ENCODE measurements at places on chromosomes 13 and 19.

DNA sequence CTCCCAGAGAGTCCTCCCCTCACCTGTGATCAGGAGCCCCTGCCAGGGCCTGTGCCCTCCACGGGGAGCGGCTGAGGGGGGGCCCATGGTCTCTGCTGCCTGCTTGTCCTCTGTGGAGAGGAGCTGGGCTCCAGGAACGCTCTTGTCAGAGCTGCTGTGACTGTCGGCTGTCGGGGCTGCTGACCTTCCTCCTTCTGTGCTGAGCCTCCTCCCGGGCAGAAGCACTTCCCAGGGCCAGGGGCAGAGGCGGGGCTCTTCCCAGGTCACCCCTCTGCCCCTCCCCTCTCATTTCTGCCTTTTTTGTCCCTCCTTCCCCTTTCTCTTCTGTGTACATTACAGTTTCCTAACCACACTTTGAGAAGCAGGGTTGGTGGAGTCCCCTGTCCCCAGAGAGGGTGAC is at the start of gene CEACAM4:
TSS of gene CEACAM4 (minus strand) at position 198 of the 400 bp plus-strand sequence. CDS start at position 87, 111 bp downstream.
- DNase-seq: no peak

DNA sequence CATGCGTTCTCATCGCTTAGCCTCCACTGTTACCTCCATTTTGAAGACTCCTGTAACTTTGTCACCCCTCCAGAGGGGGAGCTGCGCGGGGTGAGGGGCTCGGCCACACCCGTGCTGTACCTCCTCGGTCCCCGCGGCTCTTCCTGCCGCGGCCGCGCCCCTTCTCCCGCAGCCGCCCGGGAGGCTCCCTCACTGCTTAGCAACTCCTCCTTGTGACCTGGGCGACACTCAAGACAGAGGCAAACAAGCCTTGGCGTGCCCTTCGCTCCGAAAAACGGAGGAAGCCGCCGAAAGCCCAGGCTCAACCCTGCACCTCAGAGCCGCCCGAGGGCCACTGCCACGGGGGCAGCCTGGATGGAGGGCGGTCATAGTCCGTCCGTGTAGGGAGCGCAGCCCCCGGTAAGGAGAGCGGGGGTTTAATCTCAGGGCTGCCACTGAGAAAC is 494.3 kb downstream of the FOXO1 start:
- peak; percentile 58 for DNase-seq

- no peak for DNase-seq
Observed at GRCh38 chr19:5452594-5453565, 2.3 kb upstream of the ZNRF4 start.

DNA sequence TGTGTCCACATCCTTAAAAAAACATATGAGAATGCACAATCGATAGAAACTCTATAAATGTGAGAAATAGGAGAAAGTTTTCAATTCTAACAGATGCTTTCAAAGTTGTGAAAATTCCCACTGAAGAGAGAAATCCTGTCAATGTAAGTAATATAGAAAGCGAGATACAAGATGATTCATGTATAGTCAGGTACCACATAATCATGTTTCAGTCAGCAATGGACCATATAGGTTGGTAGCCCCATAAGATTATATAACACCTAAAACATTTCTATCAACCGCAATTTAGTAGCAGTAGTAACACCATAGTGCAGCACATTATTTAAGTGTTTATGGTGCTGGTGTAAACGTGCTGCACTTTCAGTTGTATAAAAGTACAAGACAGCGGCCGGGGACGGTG is 18.5 kb downstream of the ZNF791 start:
- DNase-seq: no peak

DNA sequence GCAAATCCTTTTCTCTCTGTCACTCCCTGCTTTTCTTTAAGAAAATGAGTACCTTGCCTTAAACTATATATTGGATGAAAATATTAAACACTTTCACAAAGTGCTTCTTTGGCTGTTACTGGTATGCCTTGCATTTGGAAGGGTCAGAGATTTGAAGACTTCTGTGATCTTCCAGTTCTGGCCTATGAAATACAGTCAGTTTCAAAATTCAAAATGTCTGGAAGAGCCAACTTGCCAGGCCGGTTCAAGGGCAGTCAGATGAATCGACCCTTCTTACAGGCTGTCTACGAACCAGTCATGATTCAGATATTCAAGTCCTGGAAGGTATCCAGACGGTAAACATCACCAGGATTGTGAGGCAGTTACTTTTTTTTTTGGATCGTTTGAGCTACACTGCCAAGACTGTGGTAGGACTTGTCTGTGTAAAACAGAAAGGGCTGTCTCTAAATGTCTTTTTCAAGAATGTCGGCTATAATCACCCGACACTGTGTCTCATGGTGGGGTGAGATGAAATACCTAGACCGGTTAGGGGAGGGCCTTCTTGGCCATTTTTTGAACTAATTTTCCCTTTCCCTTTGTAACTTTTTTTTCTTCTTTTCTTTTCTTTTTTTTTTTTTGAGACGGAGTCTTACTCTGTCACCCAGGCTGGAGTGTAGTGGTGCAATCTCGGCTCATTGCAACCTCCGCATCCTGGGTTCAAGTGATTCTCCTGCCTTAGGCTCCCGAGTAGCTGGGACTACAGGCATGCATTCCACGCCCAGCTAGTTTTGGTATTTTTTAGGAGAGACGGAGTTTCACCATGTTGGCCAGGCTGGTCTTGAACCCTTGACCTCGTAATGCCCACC is 11.2 kb downstream of the ACTN4 start:
- peak; percentile 99 for DNase-seq
